ENCODE measurements at places on chromosomes 4 and X.
A peak's percentile ranks its signal among the peaks of the same experiment; 100 is the strongest.

DNA sequence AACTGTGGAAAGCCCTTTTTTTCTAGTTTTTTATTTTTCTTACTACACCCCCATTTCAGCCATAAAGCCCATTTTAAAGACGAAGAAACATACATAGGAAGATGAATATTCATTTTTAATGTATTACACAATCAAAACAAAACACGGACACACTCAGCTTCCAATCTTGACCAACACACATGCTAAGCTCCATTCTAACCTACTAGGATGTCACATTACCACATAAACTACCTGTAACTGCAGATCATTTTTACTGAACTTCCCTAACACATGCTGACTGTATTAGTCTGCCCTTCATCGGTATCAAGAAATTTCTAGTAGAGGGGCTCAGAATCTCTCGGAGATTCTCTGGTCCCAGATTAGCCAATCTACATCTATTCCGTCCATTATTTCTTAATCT lies 1.8 kb downstream of the CCNI start:
- DNase-seq, result no peak

GRCh38 chrX:45187731-45188130 lies 12.9 kb downstream of the DIPK2B start:
- DNase-seq, result no peak

- DNase-seq, result no peak
These were observed 63.8 kb upstream of the NOCT start for GRCh38 chr4:138951764-138952163.

DNA sequence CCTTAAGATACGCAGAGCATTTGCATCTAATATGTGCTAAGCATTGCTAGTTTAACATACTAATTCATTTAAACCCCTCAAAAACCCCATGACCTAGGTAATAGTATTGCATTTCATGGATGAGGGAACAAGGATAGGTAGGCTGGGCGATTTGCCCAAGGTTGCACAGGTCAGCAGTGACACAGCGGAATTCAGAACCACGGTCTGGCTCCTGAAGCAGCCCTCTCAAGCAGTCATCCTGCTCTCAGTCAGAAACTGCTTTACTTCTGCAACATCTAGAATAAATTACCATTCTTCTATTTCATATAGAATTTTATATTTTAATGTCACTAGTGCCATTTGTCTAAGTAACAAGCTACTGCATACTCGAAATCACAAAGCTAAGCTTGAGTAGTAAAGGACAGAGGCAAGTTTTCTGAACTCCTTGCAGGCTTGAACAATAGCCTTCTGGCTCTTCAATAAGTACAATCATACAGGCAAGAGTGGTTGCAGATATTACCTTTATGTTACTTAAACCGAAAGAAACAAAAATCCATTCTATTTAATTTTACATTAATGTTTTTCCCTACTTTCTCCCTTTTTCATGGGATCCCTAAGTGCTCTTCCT lies 555 bp upstream of the SPP1 start:
- no peak for DNase-seq

DNA sequence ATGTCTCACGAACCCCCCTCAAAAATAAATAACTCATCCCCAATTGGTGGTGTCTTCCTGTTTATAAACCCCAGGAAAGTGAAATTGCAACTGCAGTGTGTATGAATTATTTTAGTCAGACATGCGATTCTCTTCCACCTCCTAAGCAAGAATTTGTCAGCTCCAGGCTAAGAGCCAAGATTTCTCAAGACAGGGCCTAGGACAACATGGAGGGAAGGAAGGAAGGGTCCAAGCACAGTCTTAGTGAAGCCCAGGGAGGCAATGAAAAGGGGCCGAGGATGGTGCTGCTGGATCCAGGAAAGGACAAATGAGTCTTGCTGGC lies 20.0 kb downstream of the SH3KBP1 start:
- DNase-seq, result no peak

DNA sequence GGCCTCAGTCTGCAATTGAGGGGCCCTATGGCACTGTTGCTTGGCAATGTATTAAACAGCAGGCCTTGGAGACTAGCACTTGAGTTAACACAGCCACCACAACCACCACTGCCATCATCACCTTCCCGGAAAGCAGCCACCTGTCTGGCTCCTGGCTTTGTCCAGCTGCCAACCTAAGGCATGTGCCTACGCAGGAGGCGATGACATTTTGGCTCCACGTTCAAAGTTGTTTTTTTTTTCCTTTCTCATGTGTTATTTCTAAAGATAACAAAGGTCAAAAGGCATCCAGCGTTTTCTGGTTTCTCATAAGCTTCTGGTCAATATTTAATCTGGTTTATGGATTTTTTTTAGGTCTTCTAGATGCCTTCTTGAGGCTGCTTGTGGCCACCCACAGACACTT lies 7.5 kb downstream of the CLDN2 start:
- DNase-seq, result no peak

DNA sequence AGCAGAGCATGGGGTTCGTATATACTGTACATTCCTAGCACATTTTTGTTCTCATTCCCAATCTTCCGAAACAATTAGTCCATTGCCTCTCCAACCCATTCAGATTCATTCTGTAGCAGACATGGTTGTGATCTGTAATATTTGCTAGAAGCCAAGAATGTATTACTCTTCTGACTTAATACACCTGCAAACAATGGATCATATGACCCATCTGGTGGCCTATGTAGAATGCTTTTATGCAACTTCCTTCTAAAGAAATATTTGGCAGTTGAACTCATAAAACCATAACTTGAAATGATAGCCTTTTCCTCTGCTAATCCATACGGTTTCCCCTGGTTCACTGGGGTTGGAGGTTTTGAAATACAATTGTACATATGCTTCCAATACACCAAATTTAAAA lies 32.8 kb upstream of the SGMS2 start:
- DNase-seq, result no peak

DNA sequence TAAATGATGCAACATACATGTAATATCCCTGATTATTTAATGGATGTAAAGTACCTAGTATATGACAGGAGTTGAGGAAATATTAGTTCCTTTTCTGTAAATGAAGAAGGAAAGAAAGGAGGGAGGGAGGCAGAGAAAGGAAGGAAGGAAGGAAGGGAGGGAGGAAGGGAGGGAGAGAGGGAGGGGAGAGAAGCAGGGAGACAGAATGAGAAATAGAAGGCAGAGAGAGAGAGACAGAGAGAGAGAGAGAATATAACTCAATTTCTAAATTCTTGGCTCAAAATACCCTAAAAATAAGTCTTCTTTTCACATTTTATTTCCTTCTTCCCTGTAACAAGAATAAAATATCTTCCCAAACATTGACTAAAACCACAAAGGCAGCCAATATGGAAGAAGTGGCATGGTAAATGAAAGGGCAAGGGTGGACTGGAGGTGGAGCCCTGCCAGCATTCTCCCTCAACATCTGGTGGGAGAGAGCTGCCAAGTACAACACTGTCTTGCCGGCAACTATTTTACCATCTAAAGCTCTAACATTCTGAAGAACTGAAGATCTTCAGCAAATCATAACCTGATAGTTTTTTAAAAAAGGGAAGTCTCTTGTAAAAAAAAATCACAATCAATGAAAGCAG lies 245.1 kb downstream of the PPP3CA start:
- DNase-seq, result no peak

DNA sequence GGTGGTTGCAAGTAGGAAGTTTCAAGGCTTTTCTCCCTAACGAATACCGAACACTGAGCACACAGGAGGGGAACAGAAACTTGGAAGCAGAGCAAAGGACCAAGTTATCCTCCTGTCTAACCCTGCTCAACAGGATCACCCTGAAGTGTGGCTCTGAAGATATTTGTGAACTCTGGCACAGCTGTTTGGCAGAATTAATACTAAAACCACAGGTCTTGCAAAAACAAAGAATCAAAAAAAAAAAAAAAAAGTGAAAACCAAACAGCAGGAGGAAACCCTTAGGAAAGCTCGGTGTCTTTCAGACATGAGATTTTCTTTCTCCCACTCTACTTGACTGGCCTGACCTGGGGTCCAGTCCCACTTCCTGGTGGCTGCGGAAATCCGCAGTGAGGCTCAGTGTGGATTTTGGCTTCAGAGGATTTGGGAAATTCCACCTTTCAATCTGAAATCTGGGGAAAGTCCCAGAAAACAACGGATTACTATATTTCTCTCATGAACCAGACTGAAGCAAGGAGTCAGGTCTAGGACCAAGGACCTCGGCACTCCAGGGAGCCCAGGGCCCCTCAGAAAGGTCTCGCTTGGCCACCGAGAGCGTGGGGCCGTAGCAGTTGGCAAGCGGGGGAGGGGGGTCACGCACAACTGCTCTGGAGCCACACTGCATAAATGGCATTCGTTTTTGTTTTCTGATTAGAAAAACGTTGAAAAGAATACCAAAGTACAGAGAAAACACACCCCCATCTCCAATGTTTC lies 867 bp downstream of the TIFA start:
- no peak for DNase-seq

GRCh38 chrX:43559644-43560043 lies 96.5 kb upstream of the MAOA start:
- DNase-seq, result no peak

DNA sequence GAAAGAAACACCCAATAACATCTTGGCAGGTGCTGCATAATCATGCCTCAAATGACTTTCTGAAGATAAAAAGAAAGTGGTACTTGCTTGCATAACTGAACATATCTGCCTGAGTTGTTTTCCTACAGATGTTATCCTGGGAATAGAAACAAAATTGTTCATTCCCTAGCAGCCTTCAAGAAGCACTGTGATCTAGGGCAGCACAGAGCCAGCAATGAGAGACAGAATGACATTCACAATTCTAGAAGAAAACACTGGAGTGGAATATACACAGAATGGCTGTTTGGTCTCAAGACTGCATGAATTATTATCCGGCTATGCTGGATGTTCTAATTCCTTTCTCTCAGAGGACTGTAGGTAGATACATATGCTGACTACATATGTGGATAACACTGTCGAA lies 790.9 kb downstream of the PDHA2 start:
- no peak for DNase-seq

DNA sequence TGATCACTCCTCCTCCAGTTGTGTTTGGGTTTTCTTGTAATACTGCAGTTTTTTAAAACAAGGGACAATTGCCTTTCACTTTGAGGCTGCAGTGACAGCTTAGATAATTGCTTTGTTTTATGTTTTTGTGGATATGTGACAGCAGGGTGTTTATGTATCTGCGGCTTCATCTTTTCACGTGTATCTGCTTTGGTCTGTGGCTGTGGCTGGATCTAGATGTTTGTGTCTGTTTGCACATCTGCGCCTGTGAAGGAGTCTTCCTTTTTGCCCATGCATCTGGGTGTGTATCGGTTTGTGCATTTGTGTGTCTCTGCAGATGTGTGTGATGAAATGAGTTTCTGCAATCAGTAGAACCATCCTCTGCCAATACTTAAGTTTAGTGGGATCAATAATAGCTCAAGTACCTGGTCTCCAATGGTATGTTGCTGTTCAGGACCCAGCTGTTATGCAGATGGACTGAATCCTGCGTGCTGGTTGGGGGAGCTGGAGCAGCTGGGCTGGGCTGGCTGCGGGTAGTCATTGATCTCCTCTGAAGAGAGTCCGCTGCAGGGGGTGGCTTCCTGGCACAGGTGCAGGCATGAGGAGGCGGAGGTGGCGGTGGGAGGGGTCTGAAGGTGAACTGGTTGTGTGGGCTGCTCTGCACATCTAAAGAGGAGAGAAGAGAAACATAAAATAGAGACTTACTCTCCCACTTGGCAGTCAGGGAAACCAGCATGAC lies 390.3 kb downstream of the SH2D1A start:
- DNase-seq, result peak; percentile 9

- no peak for DNase-seq
These were observed 1.9 kb downstream of the SLC10A3 start for GRCh38 chrX:154488336-154489075.
